ENCODE measurements at places on chromosomes 3 and 15. TPM values are rescaled to one million over a fixed set of nuclear protein-coding genes. Genes with fewer than 3 reads are reported as not detected.

- H3K36me3 ChIP-seq = peaks cover 29% of the 10 kb centered on the region
- H3K4me1 ChIP-seq = peaks cover 50% of the 10 kb centered on the region
- DNase-seq = no peak
- H3K4me3 ChIP-seq = no peak overlapping the region
Observed at GRCh38 chr3:188171682-188172467, 17.9 kb downstream of the LPP start.

The CD200R1 gene
- total RNA-seq = 17.6 TPM

DNA sequence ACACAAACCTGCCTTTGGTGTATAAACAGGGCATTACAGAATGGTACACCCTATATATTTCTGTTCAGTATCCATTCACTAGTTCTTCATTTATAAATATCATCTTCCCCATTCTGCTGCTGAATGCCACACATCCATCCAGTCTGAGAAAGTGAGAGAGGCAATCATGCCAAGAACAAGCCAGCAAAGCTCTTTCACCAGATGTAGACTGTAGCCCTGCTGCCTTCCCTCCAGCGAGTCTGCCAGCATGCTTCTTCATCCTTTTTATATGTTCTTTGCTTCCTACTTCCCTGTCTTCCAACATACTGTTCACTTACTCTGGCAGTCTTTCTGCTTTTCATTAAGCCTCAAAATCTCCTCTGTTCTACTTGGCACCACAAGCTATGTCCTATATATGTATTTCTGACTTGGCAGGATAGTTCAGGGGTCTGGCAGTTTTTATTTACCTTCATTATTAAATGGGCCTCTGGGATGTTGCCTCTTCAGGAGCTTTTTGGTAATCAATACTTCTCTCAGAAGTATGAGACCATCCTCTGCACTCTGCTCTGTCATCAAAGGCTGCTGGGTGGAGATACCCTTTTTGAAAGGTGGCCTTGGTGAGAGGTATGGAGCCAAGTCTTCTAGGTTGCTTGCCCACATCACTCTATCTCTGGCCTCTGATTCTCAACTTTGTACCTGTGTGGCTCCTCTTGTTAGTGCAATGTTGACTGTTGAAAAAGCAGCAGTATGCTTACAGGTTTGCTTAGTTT is 48.6 kb downstream of the CHP1 start:
- no peak for DNase-seq
- H3K27ac ChIP-seq = no peak overlapping the region
- H3K4me1 ChIP-seq = peaks cover 25% of the 10 kb centered on the region
- H3K27me3 ChIP-seq = no peaks in the 10 kb centered on the region

The FEZF2 gene
- total RNA-seq = not detected

DNA sequence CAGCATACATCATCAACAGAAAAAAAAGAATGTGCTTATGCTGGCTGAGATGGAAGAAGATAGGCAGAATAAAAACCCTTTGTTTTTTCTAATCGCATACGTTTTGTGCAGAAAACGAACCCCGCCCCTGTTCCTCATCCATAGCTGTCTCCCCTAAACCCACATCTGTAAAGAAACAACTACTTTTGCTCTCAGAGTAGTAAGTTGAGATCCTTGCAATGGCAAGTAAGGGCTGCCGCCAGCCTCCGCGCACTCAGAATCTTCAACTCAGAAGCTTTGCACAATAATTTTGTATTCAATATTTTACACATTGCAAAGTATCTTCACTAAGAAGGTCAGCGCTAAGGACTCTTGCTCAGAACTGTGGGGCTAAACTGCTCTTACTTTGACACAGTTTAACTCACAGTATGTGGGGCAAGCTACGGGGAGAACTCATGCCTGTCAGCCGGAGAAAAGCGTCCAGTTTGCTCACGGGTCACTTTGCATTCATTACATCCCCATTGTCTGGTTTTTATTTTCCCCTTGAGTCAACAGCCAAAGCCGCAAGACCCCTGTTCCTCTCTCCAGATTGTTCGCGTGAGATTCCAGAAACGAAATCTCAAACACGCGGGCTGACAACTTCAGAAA is 1.0 kb downstream of the LYSMD4 start:
- H3K36me3 ChIP-seq = peaks cover 21% of the 10 kb centered on the region
- peaks cover 20% of the 10 kb centered on the region for H3K4me1 ChIP-seq
- peak overlapping the region; percentile 73 for H3K4me3 ChIP-seq
- no peak for DNase-seq

The NTRK3 gene
- not detected for total RNA-seq

The ARGFX gene
- not detected for total RNA-seq

The CCRL2 gene
- total RNA-seq = 5.4 TPM

DNA sequence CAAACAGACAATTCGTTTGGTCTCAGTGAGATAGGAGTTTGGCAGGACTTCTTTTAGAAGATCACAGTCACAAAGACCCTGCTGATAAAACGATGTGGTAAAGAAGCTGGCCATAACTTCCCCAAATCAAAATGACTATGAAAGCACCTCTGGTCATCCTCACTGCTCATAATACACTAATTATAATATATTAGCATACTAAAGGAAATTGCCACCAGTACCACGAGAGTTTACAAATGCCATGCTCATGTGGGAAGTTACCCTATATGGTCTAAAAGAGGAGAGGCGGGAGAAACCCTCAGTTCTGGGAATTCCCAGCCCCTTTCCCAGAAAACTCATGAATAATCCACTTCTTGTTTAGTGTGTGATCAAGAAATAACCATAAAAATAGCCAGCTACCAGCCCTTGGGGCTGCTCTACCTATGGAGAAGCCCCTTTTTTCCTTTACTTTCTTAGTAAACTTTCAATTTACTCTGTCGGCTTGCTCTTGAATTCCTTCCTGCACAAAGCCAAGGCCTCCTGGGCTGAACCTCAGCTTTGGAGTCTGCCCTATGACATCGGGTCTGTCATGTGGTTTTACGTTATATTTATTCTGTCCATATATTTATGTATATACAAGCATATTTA is 115.8 kb upstream of the IGSF10 start:
- DNase-seq = no peak
- H3K4me3 ChIP-seq = no peak overlapping the region
- no peaks in the 10 kb centered on the region for H3K4me1 ChIP-seq

DNA sequence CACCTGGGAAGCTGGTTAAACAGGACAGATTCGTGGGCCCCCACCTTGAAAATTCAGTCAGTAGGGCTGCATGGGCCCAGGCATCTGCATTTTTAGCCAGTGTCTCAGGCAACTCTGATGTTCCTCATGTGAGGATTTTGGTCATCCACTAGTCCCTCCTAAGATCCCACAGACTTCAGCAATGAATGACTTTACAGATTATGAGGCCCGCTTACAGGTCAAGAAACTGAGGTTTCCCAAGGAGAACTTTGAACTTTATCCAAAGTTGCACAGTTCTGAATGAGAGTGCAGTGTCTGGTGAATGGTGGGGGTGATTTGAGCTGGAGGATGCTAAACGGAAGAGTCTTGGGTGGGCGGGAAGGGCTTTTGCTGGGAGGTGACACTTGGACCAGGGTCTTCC is 27.2 kb downstream of the SLC6A6 start:
- H3K27ac ChIP-seq = peak overlapping the region; percentile 100
- peak overlapping the region; percentile 40 for H3K4me3 ChIP-seq
- peaks cover 17% of the 10 kb centered on the region for H3K36me3 ChIP-seq
- peaks cover 96% of the 10 kb centered on the region for H3K4me1 ChIP-seq

DNA sequence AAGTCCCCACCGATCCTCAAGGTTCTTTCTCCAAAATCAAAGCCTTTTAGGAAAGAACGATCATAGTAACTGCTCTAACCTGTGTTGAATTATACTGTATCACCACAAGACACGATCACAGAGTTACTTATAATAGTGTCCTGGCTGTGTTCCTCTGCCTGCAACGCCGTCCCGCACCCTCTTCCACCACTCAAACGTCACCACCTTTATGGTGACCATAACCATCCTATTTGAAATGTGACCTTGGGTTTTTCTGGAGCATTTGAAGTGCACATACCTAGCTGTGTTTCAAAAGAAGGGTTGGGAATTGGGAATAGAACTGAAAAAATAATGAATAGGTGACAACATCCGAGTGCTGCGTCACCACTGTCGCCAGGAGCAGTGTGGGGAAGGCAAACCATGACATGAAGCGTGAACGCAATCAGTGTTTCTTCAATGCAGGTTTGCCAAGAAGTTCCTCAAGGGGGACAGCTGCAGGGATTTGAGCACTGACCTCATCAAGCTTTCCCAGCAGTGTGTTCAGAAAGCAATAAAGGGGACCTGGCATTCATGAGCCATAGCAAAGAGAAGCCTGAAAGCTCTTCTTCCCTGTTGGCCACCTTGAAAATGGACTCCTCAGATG is 769 bp upstream of the SELENOS start:
- H3K27me3 ChIP-seq = no peaks in the 10 kb centered on the region
- DNase-seq = no peak
- H3K36me3 ChIP-seq = peaks cover 62% of the 10 kb centered on the region
- peak overlapping the region; percentile 52 for H3K27ac ChIP-seq
- peak overlapping the region; percentile 77 for H3K4me3 ChIP-seq

DNA sequence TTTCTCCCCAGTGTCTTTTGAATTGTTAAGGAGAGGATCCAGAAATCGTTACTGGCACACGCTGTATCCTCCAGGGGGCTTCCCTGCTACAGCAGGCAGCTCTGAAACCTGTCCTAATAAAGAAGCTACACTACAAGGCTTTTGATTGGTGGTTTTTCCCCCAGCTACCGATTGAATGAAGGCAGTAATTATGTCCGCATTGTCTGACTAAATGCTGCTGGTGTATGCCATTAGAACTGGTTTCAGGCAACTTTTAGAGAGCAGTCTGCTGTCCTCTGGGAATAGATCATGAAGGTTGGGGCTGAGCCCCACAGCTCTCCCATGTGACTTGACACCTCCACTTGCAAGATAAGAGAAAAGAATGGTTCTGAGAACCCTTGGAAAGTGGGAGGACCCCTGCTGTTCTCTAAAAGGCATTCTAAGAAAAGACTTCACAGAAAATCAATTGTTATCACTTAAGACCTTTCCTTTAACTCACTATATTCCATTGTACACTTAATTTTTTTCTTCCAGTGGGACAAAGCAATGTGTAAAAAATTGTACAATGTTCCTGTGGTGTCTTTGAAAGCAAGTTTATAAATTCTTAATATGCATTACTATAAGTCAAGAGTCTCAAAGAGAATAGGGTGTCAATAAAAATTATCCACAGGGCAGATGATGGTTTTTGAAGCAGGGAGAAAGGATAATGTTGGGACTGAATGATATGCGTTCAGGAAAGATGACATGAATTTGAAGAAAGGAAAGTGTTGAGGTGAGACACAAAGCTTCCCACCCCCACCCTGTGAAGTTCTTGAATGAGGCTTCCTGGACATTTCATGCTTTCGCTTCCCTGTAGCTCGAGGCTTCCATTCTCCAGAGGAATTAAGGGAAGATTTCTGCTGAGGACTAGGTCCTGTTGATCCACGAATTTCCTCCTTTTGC is 53.0 kb upstream of the DAZL start:
- H3K4me3 ChIP-seq = no peak overlapping the region
- no peaks in the 10 kb centered on the region for H3K36me3 ChIP-seq
- DNase-seq = no peak
- peaks cover 10% of the 10 kb centered on the region for H3K27me3 ChIP-seq

GRCh38 chr15:89335298-89336041 is 846 bp upstream of the POLG start:
- peak overlapping the region; percentile 84 for H3K4me3 ChIP-seq
- H3K27ac ChIP-seq = peak overlapping the region; percentile 93
- peaks cover 8% of the 10 kb centered on the region for H3K27me3 ChIP-seq
- H3K36me3 ChIP-seq = peaks cover 33% of the 10 kb centered on the region
- H3K4me1 ChIP-seq = peaks cover 46% of the 10 kb centered on the region

The MINDY2 gene
- total RNA-seq = 17.3 TPM

The CP gene
- not detected for total RNA-seq

Data from activated CD4-positive, alpha-beta memory T cell treated with anti-CD3 and anti-CD28 coated beads, Interleukin-2, amount 10 ng/mL, durations not matched to agents 7 days and 5 days (primary cell).